ENCODE measurements at places on chromosomes 1 and 21.

- no peak for DNase-seq
Measured at GRCh38 chr1:204812842-204813241, 57.8 kb upstream of the NFASC start.

- DNase-seq = no peak
Measured at GRCh38 chr1:20220036-20220435, 33.7 kb upstream of the PLA2G2C start.

DNA sequence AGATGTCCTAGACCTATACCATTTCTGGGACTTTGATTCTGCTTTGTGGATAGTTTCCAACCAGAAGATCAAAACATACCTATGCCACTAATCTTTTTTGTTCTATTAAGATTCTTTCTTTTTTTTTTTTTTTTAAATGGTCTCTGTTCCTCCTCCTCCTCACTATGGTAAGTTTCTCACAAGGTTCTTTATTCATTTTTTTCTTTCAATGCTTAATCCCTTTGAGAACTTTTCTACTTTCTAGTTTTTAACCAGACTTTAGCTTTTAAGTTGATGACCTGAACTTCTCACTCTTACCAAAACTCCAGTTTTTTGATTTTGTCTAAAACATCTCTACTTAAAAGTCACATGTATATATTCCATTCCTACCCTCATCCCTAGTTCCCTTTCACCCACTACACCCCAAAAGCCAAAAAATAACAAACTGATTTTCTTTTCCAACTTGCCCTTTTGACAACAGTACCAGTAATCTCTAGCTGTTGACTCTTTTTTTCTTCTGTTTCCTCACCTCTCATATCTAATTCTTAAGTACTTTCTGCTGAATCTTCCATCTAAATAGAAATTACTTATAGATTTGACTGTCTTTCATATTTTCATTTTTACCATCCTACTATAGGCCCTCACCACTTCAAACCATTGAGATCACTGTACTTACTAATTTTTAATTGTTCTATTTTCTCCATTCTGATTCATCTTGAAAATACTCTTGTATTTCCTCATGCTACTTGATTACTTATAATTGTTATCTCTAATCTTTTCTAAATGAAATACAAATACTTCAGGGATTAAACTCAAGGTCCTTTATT, 6.1 kb downstream of the CEPT1 start:
- DNase-seq = no peak

DNA sequence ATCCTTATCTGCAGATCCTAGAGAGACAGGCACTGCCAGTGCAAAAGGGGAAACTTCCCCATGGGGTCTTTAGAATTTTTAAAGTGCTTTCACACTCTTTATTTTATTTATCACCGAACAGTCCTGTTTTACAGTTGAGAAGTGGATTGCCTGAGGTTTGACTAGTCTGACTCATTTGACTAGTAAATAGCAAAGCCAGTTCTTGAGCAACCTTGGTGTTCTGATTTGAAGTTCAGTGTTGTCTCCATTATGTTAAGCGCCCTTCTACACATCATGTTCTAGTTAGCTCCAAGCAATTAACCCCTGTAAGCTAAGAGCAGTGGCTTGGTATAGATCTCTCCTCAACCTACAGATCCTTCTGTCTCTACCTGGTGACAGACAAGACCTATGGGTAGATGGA, 262.9 kb downstream of the CACNA1E start:
- DNase-seq = no peak

DNA sequence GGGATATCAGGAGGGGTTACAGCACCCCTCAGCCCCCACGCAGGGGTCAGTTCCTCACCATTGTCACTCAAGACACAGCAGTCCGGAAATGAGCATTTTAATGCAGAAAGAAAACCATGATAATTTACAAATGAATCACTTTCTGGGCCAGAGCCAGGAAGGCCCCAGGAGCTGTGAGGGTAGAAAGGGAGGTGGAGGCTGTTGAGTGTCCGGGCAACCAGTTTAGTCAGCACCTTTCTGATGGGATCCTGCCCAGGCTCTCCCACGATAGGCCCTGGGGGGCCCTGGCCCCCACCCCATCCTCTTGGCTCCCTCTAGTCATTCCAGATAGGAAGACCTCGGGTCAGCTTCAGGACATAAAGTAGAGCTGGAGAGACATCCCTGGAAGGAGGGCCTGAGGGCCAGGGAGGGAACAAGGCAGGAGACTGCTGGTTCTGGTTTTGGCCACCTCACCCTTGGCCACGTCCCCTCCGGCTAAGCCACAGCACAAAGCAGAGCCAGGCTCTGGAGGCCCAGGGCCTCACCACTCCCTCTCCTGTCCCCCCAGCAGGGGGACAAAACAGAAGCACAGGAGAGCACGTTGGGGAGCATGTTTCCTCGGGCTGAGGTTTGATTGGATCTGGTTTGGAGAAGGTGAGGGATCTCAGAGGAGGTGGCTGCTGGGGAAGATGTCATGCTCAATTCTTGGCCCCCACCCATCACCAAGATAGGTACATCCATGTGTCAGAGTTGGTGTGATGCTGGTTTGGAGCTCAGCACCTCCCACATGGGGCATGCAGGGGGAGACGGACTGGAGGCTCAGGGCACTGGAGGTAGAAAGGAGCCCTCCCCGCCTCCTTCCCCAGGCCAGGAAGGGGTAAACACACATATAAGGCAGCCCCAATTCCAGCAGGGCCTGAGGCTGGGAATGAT, 20.6 kb downstream of the ETNK2 start:
- DNase-seq = no peak

DNA sequence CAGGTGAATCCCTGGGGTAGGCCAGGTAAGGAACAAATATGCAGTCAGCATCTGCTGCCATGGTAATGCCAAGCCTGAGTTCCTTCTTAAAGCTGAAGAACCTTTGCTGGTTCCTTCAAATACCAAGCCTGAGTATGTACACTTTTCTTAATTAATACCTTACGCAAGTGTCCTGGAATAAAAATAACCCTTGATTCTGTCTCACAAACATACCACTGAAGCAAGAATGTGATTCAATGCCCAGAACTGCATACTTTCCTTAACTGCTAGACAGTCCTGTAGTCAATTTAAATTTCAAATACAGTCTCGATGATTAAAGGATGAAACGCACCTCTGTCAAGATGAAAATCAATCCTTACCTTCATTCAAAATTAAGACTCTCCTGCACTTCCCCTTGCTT, 634.0 kb upstream of the CHRM3 start:
- no peak for DNase-seq

DNA sequence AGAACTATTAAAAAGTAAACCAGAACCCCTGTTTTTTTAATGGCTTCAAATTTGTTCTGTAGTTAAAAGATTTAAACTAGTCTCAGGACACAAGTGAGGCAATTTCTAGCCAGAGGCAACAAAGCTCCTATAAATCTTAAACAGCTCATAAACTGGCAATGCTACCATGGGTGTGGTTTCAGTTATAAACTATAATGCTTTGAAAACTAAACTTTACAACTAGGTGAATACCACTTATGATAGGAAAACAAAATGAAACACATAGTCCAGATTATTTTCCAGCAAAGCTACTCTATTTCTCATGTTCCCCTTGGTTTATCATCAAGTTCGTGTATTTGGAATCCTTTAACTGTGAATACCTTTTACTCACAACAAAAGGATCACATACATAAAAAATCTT, 282.5 kb downstream of the VAV3 start:
- DNase-seq = no peak

DNA sequence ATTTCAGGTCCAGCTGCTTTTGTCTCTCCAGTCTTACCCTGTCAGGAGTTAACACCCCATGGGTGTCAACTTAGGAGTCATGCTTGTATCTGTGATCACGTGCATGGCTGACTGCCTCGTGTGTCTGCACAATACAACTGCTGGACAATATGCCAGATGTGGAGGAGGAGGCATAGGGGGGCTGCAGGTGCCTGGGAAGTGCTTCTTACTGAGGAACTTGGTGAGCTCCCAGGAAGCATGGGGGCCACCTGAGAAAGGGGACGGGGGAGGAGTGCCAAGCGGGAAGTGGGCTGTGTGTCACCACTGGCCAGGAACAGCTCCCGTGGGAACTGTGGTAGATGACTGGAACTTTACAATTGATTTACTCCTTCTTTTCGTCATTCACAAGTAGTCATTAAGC, 9.5 kb downstream of the RHEX start:
- no peak for DNase-seq

DNA sequence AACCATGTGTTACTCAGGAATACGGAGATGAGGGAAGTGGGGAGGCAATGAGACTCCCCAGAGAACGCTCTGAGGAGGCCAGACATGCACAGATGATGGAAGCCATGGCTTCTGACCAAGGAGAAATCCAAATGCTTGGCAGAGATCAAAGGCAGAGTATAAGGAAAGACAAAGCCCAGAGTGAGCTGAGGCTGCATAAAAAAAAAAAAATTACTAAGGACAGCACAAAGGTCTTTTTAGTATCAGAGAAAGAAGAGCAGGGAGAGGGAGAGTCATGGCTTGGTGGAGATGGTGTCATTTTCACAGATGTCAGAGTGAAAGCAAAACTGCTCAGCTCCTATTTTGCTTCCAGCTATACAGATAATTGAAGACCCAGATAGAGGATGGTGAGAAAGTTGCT, 8.1 kb upstream of the NCF2 start:
- DNase-seq = no peak

DNA sequence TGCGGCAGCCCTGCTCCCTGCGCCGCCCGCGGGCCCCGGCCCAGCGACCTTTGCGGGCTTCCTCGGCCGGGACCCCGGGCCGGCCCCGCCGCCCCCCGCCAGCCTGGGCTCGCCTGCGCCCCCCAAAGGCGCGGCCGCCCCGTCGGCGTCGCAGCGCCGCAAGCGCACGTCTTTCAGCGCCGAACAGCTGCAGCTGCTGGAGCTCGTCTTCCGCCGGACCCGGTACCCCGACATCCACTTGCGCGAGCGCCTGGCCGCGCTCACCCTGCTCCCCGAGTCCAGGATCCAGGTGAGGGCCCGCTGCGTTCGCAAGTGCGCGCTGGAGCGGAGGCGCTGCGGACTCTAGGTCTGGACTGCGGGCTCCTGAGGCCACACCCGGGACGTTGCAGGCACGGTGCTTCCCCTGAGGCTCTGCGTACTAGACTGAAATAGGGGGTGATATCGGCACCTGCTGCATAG, 351 bp downstream of the MIXL1 start:
- DNase-seq = no peak

- no peak for DNase-seq
Measured at GRCh38 chr1:112723511-112723839, 8.3 kb upstream of the PPM1J start.

- DNase-seq = no peak
Measured at GRCh38 chr21:44550807-44551206, 498 bp downstream of the KRTAP10-2 start.

DNA sequence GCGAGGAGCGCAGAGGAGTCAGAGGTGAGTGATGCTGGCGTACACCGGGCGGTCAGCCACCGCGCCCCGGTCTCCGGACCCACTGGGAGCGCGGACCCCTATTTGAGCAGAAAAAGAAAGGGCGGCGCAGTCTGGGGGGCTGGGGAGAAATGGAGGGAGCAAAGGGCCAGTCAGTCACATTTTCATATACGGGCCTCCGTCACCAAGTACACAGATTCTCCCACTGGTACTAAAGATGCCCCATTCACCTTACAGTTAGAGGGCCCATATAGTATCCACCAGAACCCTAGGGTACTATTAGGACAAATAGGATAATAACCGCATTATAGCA, 573 bp downstream of the C2CD4D start:
- no peak for DNase-seq

DNA sequence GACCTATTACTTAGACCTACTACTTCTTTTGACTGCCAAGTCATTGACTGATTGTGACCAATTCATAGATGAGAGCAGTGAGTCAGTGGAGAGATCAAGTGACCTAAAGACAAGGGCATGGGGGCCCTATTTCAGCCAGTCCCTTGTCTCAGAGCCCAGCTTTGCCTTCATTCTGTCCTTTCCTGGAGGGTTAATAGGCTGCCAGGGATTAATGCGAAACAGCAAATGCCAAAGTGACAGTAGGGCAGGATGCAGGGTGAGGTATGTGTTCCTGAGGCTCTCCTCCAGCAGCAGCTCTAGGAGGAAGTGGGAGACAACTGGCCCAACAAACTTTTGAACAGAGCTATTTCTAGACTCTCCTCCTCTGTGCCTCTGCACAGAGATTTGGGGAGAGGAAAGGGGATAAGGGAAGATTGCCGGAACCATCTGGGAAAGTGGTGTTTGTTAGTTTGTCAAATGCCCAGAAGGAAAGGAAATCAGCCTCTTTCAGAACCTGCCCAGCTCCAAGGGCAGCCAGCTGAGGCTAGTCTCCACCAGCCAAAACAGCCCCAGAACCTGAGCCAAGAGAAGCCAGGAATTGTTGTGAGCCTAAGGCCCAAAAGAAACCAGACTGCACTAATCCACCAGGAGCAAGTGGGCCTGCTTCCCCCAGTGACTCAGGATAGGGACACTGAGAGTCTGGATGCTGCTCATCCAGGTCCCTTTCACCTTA, 4.9 kb upstream of the S100A3 start:
- no peak for DNase-seq

GRCh38 chr1:238898856-238899255, 487.5 kb upstream of the CHRM3 start:
- no peak for DNase-seq

- no peak for DNase-seq
Measured at GRCh38 chr1:214349781-214350180, 68.8 kb downstream of the SMYD2 start.

GRCh38 chr21:39632796-39633442, 20.2 kb downstream of the B3GALT5 start:
- DNase-seq = no peak

DNA sequence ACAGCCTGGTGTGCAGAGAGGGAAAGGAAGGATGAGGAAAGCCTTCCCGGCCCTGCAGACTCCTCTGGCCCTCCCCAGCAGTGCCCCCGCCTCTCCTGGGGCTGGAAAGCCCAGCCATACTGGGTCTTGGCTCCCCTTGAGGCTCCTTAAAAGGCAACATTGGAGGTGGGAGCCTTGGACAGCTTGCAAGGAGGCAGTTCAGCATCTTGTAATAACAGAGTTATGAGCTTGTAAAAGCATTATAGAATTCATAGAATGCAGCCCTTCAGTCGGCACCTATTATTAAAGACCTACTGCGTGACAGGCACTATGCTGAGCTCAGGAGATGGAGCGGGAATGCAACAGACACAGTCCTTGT, 4.2 kb downstream of the TINAGL1 start:
- DNase-seq = no peak

DNA sequence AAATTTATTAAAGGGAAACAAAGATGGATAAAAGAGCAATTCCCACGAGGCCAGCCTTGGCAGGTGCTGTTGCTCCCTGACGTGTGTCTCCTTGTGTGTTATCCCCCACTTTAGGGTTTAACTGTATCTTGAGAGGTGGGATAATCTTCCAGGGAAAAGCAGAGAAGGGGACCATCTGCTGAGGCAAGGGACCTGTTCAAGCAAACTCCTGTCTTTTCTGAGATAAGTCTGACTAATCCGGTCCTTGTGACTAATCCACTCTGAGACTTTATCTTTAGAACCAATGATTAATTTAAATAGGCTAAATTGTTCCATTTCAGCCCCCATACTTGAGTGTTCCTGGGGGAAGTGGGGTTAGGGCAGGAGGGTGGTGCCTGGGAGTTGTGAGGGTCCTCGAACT, 163.6 kb downstream of the CAMTA1 start:
- no peak for DNase-seq
